ENCODE measurements at places on chromosomes 7 and 10.

DNA sequence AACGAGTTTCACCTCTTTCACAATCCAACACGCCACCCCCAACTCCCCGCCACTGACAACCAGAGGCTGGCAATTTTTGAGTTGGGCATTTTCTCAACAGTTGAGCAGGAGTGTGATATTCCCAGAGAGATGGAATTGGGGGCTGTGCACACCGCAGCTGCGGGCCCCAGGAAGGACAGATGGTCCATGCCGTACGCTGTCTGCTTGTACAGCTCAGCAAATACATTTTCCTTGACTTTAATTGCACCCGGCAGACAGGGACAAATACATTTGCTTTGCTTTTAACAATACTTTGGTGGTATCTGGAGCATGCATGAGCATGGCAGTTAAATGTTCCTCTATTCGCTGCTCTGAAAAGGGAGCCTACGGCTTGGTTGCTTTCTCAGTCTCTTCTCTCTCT lies 354.2 kb upstream of the DPP6 start:
- no peak for DNase-seq

- no peak for DNase-seq
Measured at GRCh38 chr7:137395420-137395819, 51.9 kb upstream of the PTN start.

GRCh38 chr10:8455181-8455580 lies 400.7 kb downstream of the GATA3 start:
- no peak for DNase-seq

GRCh38 chr10:24995072-24995471 lies 20.9 kb downstream of the ENKUR start:
- no peak for DNase-seq

GRCh38 chr7:5217396-5217795 lies 27.4 kb downstream of the WIPI2 start:
- DNase-seq, result no peak

DNA sequence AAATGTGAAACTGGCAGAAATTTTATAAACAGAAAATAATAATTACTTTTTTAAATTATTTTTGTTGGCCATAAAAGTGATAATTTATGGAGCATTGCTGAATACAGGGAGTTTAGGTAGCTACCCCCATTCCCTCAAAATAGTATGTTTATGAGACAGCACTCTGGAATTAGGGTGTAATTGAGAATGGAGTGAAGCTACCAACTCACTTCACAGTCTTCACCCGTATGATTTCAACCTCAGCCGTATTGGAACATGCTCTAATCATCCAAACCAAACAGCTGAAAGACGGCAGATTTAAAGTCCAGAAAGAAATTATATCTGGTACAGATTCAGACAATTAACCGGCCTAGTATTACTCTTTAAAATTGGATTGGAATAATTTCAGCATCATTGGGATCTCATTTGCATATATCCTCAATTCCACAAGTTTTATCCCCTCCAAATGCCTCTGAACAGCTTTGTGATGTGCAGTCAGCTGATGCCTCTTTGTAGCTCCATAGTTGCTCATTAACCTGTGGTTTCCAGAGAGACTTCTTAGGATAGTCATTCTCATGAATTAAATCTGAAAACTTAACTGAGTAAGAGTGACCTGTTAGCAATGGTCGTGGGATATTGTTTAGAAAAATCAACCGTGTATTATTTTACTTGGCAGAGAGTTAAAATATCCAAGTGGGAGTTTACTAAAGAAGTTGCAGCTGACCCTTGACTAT lies 59.1 kb upstream of the GJD4 start:
- DNase-seq, result no peak

GRCh38 chr7:81882086-81882485 lies 112.2 kb upstream of the HGF start:
- DNase-seq, result no peak

DNA sequence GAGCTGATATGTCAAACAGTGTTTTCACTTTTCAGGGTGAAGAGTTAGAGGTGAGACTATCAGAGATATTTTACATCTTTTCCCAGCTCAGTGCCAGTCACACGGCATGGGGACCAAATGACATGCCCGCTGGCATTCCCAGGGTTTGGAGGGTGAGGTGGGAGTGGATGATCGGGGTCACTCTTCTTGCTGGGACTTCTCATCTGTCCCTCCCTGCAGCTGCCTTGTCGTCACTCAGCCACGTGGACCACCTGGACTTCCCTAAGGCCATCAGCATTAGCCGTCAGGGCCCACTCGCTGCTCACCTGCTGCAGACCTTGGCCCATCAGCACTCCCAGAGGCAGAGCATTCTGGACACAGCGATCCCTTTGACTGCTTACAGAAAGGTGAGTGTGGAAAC lies 301.8 kb downstream of the DNAJB6 start:
- DNase-seq, result no peak

DNA sequence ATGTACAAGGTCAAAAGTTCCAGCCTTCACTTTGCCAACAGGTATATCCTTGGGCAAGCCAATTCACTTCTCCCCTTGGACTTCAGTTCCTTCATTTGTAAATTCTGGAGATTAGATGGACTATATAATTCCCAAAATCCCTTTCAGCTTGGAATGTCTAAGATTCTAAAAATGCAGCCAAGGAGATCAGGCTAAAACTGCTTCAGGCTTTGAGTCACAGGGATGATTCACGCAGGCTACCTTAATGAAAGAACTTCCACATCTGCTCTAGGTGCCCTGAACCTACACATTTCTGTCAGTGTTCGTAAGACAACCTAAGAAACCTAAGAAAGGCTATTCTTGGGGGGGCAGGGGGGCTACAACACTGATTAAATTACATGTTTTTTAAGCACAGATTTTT lies 7.1 kb downstream of the CPVL start:
- no peak for DNase-seq

DNA sequence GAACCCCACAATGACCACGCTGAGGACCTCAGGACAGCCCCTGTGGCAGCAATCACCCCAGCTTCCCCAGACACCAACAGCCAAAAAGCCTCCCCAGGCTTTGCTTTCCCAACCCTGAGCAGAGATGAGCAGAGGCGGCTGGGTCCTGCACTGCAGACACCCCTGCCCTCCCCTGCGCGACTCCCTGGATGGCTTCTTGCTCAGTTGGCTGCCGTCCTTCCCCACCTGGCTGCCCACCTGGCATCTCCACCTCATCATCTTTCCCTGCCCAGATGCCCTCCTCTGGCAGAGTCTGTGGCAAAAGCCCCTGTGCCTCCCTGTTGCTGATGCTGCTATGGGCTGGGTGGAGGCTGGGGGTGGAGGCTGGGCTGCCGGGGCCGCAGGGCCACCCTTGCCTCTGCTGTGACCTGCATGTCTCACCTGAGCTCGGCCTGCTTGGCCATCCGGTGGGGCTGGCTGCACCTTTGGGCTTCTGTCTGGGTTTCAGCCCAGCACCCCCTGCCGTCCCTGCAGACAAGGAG lies 567.7 kb downstream of the TCERG1L start:
- DNase-seq, result no peak

GRCh38 chr10:133373174-133374090 lies at the start of gene ECHS1:
TSS of gene ECHS1 (minus strand) at chr10:133373354. CDS start at chr10:133373333, 21 bp downstream.
- peak; percentile 81 for DNase-seq

GRCh38 chr7:85634951-85635350 lies 448.1 kb upstream of the SEMA3D start:
- no peak for DNase-seq

DNA sequence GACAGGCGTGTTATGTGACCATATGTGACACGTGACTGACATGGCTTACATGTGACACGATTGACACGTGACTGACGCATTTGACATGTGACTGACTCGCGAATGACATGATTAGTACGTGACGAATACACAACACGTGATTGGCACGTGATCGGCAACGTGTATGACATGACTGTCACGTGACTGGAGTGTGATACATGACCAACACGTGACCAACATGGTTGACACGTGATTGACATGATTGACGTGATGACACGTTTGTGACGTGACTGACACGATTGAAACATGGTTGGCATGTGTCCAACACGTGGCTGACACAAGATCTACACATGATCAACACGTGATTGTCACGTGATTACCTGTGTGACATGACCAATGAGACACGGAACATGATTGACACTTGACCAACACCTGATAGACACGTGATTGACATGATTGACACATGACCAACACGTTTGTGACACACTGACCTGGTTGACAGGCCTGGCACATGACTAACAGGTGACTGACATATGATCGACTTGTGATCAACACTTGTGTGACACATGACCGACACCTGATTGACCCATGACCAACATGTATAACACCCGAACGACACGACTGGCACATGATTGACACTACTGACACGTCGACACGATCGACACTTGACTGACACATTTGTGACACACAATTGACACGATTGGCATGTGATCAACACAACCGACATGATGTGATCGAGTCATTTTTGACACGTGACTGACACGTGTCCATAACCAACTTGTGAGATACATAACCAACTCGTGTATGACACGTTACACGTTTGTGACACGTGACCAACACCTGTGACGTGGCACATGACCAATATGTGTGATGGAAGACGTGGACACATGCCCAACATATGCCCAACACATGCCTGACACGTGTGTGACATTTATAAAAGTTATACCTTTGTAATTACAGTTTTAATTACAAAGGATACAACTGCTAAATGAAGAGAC lies 21.1 kb downstream of the CRPPA start:
- no peak for DNase-seq

DNA sequence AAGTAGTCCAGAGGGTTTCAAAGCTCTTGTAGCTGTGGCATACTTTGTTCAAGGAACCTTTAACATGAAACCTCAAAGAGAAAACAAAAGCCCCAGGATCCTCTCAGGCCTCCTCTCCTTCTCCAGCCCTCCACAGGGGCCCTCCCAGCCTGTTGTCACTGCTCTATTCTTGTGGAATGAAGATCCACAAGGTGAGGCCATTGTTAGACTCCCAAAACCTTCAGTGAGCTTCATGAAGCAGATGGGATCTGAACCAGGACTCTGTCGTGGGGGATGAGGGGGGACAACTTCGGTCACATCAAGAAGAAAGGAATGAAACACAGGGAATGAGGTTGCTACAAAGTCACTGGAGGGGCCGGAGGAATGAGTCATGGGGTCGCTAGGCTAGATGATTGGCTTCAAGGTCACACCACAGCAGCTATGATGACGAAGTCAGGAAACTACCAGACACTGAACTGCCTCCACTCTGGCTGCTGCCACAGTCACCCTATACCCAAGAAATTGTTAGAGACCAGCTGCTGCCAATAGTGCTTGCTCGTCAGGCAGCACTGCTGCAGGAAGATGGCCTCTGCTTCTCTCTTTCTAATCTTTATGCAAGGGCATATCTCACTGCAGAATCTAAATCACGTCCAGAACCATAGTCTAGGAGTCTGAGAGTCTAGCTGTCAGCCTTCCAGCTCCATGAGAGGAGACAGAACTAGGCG lies 208.8 kb downstream of the HIBADH start:
- DNase-seq, result no peak

- no peak for DNase-seq
Measured at GRCh38 chr7:101397243-101397642, 34.6 kb downstream of the COL26A1 start.

GRCh38 chr7:157769086-157769485 lies 432.3 kb downstream of the DNAJB6 start:
- DNase-seq, result no peak

- DNase-seq, result no peak
Measured at GRCh38 chr10:131013281-131013912, 298.1 kb downstream of the TCERG1L start.

DNA sequence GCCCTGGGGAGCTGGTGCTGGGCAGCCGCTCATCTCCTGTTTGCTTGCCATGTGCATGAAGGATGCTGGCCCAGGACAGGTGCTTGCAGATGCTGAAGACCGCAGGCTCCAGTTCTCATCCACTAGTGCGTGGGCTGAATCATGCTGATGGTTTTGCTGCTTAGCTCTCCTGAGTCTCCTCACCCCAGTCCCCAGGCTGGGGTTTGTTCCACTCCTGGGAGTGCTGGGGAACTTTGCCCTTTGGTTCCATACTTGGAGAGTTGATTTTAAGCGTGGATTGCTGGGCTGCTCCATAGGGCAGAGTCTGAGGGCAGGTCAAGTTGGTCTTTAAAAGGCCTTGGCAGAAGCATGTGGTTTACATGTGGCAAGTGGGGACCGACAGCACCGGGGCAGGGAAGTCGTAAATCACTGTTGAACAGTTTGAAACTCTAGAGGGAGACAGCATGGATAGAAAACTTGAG lies 9.1 kb downstream of the DYNC2I1 start:
- DNase-seq, result no peak

DNA sequence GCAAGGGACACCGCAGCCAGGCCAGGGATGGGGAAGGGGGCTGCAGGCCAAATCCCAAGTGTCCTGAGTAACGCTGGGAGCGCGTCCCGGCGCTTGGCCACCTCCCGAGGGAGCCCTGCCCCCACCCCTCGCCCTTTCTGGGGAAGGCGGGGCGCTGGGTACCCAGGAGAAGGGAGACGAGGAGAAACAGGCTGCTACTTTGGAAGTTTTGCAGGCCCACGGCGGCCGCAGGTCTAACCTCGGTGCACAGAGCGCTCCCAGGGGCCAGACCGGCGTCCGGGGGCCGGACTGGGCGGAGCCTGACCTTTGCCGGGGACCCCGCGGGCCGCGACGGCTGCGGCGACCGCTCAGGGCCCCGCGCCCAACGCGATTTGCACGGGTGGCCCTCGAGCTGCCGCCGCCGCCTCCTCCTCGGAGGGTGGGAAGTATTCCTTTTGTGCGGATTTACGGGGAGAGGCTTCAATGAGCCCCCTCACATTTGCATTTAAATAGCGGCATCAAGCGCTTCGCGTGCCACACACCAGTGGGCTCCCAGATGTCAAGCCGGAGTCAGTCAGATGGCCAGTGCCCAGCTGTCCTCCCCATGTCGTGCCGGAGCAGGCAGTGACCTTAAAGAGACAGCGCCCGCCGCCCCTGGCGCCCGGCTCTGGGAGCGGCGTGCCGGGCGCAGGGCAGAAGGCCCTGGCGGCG lies 3.0 kb upstream of the EBF3 start:
- no peak for DNase-seq

- DNase-seq, result no peak
Measured at GRCh38 chr7:20441346-20441745, 110.6 kb downstream of the ITGB8 start.

- DNase-seq, result no peak
Measured at GRCh38 chr7:127677433-127678230, 25.6 kb downstream of the SND1 start.

- no peak for DNase-seq
Measured at GRCh38 chr10:103397191-103397825, 882 bp downstream of the PDCD11 start.

DNA sequence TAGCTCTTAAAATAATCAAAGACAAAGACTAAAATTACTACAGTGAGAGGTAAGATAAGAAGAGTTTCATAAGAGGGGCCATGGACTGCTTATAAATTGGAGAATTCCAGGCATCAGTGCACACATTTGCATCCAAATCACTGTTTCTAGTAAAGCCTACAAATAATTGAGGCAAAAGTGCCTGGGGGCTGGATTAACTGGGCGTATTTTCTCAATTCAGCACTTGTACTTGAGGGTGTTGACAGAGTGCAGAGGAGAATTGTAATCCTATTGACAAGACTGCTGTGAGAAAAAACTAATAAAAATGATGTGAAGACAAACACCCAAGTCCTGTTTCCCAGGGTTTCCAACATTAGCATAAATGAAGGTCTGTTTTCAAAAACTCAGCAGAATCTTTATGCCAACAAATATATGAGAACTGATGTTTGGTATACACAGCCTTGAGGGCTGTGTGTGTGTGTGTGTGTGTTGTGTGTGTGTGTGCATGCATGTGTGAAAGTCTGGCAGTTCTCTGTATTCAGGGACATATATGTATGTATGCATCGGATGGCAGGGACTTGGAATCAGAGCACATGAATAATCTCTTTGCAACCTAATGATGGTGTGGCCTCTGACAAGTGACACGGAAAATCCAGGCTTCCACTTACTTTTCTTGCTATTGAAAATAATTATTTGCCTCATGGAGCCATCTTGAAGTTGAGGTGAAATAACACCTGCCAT lies 182.1 kb upstream of the CDC14C start:
- no peak for DNase-seq

GRCh38 chr7:127525866-127526480 lies 59.4 kb downstream of the GCC1 start:
- DNase-seq, result peak; percentile 34
